ENCODE measurements at places on chromosomes 6 and 20. TPM values are rescaled to one million over a fixed set of nuclear protein-coding genes. Genes with fewer than 3 reads are reported as not detected.
A peak's percentile ranks its signal among the peaks of the same experiment; 100 is the strongest.

DNA sequence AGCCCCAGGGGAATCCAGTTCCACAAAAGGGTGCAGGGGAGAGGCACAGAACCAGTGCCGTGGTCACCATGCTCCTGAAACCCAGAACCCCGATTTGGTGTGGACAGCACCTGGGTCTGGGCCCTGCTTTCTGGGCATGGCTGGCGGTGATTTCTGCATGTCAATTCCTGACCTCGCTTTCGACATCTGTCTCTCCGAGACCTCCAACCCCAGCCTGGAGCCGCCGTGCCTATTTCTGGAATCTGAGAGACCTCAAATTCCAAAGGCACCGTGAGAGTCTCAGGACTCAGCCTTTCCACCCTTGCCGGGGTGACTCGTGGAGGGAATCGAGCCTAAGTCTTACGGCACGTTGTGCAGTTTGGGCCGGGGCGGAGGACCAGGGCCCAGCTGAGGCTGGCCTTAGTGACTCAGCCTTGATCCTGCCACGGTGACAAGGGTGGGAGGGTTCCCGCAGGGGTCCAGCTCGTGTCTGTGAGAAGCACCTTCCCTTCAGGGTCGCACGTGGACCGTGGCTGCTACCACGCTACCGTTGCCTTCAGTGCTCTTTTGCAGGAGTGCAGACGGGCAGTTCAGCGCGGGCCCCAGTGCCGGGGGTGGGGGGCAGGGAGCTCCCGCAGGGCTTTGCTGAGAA, 133.7 kb downstream of the PXDC1 start:
- DNase-seq: no peak

DNA sequence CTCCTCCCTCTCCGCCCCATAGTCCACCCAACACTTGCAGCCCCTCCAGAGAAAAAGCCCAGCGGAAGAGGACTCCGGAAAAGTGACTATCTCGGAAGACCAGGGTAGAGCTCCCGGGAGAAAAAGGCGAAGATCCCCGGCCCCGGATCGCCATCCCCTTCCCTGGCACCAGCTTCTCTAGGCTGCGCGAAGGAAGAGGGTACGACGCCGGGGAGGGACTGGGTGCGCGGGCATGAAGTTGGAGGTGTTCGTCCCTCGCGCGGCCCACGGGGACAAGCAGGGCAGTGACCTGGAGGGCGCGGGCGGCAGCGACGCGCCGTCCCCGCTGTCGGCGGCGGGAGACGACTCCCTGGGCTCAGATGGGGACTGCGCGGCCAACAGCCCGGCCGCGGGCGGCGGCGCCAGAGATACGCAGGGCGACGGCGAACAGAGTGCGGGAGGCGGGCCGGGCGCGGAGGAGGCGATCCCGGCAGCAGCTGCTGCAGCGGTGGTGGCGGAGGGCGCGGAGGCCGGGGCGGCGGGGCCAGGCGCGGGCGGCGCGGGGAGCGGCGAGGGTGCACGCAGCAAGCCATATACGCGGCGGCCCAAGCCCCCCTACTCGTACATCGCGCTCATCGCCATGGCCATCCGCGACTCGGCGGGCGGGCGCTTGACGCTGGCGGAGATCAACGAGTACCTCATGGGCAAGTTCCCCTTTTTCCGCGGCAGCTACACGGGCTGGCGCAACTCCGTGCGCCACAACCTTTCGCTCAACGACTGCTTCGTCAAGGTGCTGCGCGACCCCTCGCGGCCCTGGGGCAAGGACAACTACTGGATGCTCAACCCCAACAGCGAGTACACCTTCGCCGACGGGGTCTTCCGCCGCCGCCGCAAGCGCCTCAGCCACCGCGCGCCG, 822 bp downstream of the FOXQ1 start:
- no peak for DNase-seq

TRMT6 gene
- 25.6 TPM for polyA plus RNA-seq

DNA sequence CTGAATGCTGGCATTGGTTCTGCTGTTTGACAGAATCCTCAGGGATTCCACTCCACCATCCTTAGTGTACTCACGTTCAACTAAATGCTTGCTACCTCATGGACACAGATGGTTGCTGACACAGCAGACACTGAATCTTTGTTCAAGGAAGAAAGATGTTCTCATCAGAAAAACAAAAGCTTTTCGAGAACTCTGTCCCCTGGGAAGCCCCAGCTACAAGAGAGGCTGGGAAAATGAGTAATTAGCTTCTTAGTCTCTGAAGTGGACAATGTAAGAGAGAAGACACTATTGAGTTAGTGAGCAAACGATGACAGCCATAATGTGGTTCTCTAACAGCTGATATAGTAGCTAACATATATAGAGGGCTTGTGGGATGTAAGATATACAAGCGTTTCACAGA, 30.9 kb upstream of the ENPP5 start:
- DNase-seq: no peak

DNA sequence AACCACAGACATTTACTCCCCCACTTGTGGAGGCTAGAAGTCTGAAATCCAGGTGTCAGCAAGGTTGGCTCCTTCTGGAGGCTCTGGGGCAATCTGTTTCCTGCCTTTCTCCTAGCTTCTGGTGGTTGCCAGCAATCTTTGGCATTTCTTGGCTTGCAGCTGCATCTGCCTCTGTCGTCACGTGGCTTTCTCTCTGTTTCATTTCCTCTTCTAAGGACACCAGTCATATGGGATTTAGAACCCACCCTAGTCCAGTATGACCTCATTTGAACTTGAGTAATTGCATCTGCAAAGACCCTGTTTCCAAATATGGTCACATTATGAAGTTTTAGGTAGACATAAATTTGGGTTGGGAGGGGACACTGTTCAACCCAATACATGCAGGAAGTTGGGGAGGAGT, 56.2 kb upstream of the EPB41L1 start:
- DNase-seq: no peak

GRCh38 chr6:7761051-7761450, 35.2 kb downstream of the BMP6 start:
- DNase-seq: no peak

RIPPLY2 gene
- polyA plus RNA-seq: not detected

GRCh38 chr6:106223300-106223930, 102.1 kb downstream of the ATG5 start:
- DNase-seq: peak; percentile 21

MATN4 gene
- polyA plus RNA-seq: not detected

- no peak for DNase-seq
These were observed 113.3 kb downstream of the AFG1L start for GRCh38 chr6:108407904-108408827.

- no peak for DNase-seq
These were observed 514.2 kb downstream of the C6orf118 start for GRCh38 chr6:164795056-164795815.

LPA gene
- polyA plus RNA-seq: not detected

DNA sequence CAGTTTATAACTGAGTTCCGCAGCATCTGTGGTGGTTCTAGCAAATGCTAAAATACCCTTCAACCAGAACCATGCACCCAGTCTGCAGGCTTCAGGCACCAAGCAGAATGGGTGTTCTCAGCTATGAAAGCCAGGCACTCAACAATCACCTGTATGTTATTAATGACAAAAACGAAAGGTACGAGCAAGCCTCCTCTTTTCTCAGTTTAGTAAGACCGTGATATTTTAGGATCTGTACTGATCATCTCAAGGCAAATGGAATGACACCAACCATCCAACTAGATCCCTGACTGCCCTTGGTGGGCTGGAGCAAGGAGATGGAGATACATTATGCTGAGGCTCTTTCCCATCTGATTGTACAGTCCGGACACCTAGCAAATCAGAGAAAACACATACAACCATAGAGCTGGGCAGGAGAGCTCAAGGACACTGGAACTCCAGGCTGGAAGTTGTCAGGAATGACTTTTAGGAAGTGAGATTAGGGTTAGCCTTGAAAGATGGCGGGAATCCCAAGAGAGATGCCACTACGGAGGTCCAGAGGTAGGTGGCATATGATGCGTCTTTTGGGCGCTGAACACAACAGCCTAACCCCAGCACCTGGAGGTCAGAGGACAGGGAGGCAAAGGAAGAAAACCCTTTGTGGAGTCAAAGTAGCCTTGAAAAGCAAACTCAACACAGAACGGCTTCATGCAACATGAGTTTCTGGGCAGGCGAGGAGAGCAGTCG, 33.4 kb downstream of the SLC23A2 start:
- DNase-seq: no peak

- DNase-seq: no peak
These were observed 249.2 kb upstream of the MARCKS start for GRCh38 chr6:113607821-113608545.

DNA sequence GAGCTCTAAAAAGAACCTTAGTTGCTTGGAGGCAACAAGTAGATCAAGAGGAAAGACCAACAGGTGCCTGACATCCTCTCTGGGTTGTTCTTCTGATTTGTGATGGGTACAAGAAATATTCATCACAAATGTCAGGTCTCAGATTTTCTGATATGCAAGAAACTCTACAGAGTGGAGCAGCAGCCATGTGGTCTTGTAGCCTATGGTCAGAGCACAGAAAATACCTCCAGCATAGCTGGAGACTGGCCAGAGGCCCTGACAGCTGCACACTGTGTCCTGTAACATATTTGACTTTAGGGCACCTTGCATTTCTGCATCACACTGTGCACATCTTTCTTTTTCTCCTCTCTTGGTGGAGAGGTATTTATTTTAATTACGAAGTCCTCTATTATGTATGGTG, 116.3 kb downstream of the GMPR start:
- no peak for DNase-seq

DNA sequence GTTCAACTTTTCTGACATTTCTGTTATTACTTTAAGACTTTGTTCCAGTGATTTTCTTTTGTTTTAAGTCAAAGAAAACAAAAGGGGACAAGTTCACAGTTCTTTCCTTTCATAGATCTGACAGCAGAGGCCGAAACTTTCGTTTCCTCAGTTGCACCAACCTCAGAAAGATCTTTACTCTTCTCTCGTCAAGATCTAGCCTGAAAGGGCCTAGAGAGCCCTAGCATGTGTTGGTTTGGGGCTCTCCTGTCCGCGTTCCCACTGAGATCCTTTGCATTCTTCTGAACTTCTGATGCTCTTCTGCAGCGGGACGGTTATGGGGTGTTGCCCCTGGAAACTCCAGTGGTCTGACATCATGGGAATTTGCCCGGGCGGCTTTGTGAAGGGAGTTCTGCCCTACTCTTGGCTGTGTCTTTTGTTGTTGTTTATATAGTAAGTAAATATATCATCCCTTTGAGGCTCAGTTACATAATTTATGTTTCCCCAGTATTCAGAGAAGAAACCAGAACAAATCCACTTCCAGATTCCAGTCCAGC, 129.1 kb downstream of the SASH1 start:
- no peak for DNase-seq

DNA sequence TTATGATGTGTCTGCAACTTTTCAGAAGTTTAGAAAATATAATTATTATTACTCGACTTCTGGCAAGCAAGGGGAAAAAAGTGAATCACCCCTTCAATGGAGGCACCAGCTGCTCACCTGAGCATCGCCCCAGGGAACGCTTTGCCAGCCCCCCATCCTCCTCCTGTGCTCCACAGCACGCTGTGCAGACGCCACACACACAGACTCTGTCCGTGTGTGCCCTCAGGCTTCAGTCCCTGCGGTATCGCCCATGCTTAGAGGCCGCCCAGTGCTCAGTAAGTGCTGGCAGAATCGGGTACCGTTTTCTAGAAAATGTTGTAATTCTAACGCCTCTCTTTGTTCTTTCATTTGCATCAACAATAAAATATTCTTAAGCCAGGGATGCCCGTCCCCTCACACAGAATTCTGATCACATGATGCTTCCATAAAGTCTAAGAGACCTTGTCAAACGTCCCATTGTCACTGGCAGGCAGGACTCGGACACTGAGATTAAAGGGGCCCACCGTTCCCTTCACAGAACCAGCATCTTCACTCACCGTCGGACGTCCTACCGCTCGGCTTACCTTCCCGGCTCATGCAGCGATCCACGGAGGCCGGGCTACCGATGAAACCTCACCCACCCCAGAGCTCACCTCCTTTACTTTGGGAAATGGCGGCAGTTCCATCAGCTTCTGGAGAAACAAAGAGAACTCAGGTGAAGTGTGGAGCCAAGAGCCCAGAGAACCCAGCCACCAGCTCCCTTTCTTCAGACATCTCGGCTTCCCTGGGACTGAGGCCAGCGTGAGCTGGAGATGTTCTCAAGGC, 105.5 kb downstream of the DLL1 start:
- no peak for DNase-seq

DNA sequence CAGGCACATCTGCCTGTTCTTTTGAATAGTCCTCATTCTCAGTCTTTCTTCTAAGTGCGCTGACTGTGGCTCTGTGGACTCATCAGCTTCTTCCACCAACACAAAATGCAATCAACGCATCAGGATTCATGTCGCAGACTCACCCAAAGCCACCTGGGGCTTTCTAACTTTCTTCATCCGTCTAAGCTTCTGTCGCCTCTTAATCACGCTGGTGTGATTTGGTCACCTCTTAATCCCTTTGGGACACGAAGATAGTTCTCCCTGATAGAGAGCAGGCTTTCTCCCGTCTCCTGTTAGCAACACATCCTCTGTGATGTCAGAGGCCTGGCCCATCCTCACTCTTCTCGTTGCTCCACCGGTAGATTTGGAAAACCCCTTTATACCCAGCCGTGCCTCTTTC, 78.0 kb upstream of the FOXQ1 start:
- no peak for DNase-seq

DNA sequence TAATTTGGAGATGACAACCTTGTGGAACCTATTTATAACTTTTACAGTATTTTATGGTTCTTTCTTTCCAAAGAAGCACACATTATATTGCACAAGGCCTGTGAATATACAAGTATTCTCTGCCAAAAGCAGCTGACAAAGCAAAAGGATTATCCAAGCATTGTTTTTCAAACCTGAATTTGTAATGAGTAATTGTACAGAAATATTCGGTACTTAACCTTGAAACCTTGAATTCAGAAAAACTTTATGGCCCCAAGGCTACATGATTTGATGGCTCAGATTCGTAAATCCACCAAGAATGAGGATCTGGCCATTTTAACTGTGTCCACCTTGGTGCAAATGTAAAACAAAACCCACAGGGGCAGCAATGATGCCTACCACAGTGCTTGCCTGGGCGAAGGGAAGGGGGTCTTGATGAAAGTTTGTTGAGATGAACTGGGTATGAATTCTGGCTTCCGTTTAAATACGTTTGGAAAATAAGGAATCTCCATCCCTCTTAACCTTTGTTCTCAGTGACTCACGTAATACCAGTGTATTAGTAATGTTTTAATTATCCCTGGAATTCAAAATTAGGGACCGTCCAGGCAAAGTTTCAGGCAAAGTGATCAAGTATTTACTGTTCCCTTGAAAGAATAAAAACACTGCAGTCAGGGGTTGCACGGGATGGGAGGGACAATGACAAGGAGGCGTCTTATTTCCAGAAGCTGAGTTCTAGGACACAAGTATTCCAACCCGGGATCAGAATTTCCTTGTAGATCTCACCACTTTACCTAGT, 2.7 kb upstream of the RBM24 start:
- DNase-seq: no peak

GRCh38 chr6:33252759-33253158, 18.9 kb downstream of the VPS52 start:
- DNase-seq: no peak

GRCh38 chr20:62337558-62338293, 29.4 kb downstream of the LAMA5 start:
- DNase-seq: peak; percentile 10

GRCh38 chr6:99802396-99803031, 191.5 kb downstream of the MCHR2 start:
- no peak for DNase-seq

FOXF2 gene
- polyA plus RNA-seq: 0.17 TPM

GRCh38 chr6:27631609-27631916, 158.7 kb upstream of the ZNF184 start:
- no peak for DNase-seq

- no peak for DNase-seq
These were observed 25.0 kb downstream of the HEBP2 start for GRCh38 chr6:138428944-138429598.

GRCh38 chr6:15392182-15392581, 146.3 kb downstream of the JARID2 start:
- no peak for DNase-seq

All from psoas muscle (tissue), 8 donors.